ENCODE measurements at places on chromosomes 3 and 15. TPM values are rescaled to one million over a fixed set of nuclear protein-coding genes. Genes with fewer than 3 reads are reported as not detected.

DNA sequence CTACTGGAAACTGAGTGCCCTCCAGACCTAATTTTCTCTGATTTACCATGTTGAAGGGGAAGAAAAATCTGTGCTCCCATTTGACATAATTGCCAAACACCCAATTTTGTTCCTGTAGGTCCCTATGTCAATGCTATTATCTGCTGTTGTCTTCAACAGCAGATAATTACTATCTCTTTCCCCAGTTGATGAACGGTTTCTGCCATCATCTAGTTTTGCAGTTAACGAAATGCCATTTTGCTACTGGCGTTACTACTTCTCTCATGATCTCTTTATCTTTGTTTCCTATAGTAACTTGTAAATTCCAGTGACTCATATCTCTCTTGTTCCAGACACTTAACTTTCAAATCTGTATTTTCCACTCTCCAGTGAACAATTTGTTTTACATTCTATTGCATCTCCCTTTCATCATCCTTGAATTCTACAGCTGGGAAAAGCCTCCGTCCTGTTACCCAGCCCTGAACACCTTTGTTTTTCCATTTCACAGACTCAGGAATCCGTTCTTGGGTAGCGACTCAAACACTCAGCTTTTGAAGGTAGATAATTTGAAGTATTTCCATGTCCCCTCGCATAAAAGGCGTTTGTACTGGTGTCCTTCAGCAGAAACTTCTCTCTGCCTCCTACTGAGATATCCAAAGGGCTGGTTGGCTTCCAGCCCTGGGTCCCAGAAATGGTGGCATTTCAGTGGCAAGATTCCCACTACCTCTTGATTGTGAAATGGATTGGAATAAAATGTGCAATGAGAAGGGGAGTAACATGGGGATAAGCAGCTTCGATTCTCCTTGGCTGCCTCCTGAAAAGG is 111.7 kb downstream of the FOXB1 start:
- no peaks in the 10 kb centered on the region for H3K4me1 ChIP-seq
- no peaks in the 10 kb centered on the region for H3K27me3 ChIP-seq
- no peak overlapping the region for H3K4me3 ChIP-seq
- H3K36me3 ChIP-seq, result no peaks in the 10 kb centered on the region
- no peak for DNase-seq

DNA sequence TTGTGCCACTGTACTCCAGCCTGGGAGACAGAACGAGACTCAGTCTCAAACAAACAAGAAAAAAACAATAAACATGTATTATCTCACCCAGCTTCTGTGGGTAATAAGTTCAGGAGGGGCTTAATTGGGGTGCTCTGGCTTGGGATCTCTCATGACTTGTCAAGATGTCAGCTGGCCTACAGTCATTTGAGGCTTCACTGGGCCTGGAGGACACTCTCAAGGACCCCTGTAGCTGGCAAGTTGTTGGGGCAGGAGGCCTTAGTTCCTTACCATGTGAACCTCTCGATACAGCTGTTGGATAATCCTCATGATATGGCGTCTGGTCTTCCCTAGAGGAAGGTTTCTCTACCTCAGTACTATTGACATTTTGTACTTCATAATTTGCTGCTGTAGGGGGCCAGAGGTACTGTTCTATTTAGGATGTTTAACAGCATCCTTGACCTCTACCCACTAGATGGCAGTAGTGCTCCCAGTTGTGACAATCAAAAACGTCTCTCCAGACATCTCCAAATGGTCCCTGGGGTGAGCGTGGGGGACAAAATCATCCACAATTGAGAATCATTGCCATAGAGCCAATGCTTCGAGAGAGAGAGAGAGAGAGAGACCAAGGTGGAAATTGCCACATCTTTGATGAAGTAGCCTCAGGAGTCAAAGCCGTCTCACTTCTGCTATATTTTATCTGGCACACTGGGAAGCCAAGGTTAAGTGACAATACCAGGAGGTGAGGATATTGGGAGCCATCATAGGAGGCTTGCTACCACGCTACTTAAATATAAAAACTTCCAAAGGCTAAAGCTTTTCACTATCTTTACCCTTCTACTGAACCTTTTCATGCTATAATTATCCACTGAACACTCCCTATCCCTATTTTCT is 23.9 kb upstream of the SLTM start:
- no peaks in the 10 kb centered on the region for H3K36me3 ChIP-seq
- DNase-seq, result peak; percentile 70
- no peak overlapping the region for H3K4me3 ChIP-seq
- no peak overlapping the region for H3K27ac ChIP-seq
- H3K4me1 ChIP-seq, result no peaks in the 10 kb centered on the region

- peaks cover 29% of the 10 kb centered on the region for H3K27me3 ChIP-seq
- no peaks in the 10 kb centered on the region for H3K36me3 ChIP-seq
- DNase-seq, result no peak
- H3K27ac ChIP-seq, result no peak overlapping the region
- no peaks in the 10 kb centered on the region for H3K4me1 ChIP-seq
- no peak overlapping the region for H3K4me3 ChIP-seq
Observed at GRCh38 chr3:134277066-134277660, 26.5 kb upstream of the RYK start.

Gene SKOR1
- 2.5 TPM for total RNA-seq

DNA sequence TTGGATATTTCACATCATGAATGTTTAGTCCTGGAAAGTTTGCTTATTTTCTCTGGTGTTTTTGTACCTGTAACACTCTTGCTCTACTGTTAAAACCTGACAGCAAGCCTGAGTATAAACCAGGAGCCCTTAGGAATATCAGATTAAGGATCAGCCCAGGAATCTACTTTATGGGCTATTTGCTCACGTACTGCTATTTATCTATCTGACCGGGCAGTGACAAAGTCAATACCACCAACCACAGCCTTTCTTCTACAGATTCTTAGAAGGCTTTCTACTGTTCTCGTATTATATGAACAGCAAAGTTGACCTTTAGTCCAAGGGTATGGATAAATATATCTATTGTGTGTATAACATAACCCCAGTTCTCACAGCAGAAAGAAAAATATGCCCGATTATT is 521.2 kb downstream of the RBMS3 start:
- no peak overlapping the region for H3K27ac ChIP-seq
- H3K36me3 ChIP-seq, result no peaks in the 10 kb centered on the region
- H3K4me1 ChIP-seq, result no peaks in the 10 kb centered on the region
- H3K27me3 ChIP-seq, result no peaks in the 10 kb centered on the region

Gene C3orf85
- total RNA-seq, result not detected

Gene PCLAF
- 1.0 TPM for total RNA-seq

DNA sequence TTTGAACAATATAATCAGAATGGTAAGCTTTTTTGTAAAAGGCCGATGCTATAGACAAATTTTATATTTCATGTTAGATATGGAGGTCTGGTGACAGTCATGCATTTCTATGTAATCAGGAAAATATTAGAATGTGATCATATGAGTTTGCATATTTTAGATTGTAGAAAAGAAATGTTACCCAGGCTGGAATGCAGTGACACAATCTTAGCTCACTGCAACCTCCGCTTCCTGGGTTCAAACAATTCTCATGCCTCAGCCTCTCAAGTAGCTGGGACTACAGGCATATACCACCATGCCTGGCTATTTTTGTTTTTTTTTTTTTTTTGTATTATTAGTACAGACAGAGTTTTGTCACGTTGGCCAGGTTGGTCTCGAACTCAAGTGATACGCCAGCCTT is 152.0 kb downstream of the LMLN start:
- DNase-seq, result no peak
- peaks cover 5% of the 10 kb centered on the region for H3K4me1 ChIP-seq
- H3K27ac ChIP-seq, result no peak overlapping the region
- H3K27me3 ChIP-seq, result peaks cover 31% of the 10 kb centered on the region
- no peaks in the 10 kb centered on the region for H3K36me3 ChIP-seq
- H3K4me3 ChIP-seq, result no peak overlapping the region

- H3K4me3 ChIP-seq, result no peak overlapping the region
- H3K27ac ChIP-seq, result no peak overlapping the region
- no peak for DNase-seq
- no peaks in the 10 kb centered on the region for H3K27me3 ChIP-seq
Observed at GRCh38 chr15:54579855-54580254, 601.6 kb downstream of the UNC13C start.

DNA sequence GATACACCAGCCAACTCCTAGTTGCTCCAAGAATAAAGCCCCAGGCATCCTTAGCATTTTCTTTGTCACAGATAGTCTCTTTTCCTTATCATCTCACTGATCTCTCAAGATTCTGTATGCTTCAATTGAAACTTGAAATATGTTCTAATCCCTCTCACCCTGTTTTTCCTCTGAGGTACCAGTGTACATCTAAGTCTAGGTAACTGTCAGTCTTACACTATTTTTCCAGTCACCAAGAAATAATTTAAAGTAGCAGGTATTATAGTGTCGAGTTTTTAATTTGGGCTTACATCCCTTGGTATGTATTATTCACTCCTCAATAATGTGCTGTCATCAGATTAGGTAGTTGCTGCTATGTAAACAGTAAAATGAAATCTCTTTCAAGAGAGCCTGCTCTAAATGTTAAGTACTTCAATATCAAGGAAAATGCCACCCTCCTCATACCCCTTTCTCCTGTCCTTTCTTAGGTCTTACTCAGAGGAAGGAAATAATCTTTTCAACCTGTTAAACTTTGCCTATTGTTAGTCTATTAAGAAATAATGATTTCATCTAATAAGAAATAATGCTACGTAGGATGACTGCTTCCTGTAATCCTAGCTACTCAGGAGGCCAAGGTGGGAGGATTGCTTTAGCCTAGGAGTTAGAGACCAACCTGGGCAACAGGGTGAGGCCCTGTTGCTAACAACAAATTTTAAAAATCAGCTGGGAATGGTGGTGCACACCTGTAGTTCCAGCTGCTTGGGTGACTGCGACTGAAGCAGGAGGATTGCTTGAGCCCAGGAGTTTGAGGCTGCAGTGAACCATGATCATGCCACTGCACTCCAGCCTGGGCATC is 39.8 kb downstream of the TSC22D2 start:
- no peaks in the 10 kb centered on the region for H3K4me1 ChIP-seq
- no peak for DNase-seq
- no peaks in the 10 kb centered on the region for H3K27me3 ChIP-seq
- H3K36me3 ChIP-seq, result peaks cover 3% of the 10 kb centered on the region
- H3K27ac ChIP-seq, result no peak overlapping the region

Gene SLC38A3
- total RNA-seq, result not detected

Gene ALS2CL
- 25.8 TPM for total RNA-seq

DNA sequence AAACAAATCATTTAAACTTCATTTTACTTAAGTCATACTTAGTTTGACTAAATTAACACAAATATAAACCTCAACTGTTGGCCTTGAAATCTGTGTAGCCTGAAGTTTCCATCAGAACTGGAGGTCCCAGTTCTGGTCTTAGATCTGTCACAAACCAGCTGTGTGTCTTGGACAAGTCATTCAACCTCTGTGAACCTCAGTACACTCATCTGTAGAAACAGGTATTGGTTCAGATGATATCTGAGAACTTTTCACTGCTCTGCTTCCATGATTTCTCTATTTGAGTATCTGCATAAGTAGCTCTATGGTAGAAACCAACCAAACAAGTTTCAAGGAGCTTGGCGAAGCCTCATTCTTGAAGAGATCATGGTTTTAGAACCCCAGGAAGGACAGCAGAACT is 60.4 kb upstream of the SLC2A2 start:
- no peak for DNase-seq
- no peaks in the 10 kb centered on the region for H3K27me3 ChIP-seq
- H3K27ac ChIP-seq, result no peak overlapping the region
- no peaks in the 10 kb centered on the region for H3K4me1 ChIP-seq
- peaks cover 87% of the 10 kb centered on the region for H3K36me3 ChIP-seq
